NCI-H510A (cell line): ENCODE measurements at places on chromosomes 5 and 9.

- DNase-seq: no peak
Measured at GRCh38 chr9:138028596-138028995, 151.0 kb downstream of the CACNA1B start.

- DNase-seq: no peak
Measured at GRCh38 chr5:130136300-130136699, 232.0 kb downstream of the CHSY3 start.

DNA sequence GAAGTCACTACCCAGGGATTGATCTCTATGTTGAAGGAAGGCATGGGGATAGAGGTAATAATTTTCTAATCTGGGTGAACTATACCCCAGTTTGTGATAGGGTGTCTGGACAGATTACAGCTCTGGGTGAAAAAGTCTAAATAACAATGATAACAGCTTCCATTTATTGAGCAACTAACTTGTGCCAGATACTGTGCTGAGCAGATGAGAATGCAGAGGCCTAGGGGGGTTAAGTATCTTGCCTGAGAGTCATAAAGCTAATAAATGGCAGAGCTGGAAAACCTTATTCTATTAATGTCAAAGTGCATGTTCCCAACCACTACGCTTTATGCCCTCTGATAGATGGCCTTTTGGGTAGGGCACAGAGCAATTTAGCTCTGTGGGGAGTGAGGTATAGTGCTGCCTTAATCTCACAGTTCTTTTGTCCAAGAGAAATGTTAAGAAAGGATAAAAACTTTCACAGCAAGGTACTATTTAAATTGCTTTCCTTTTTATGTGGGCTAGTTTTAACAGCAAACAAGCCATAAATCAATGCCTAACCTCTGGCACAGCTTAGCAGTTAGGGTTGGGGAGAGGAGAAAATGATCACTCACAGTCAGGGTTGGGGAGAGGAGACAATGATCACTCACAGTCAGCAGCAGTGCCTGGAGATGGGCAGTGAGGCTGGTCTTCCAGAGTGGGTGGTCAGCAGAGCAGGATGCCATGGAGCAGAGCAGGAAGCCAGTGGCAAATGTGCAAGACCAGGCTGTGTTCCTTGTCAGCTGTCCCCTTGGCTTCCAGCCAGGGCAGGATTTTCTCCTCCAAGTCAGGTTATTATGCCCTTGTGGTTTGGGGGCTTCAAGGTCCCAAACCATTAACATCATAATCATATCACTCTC, 187.0 kb downstream of the CARTPT start:
- no peak for DNase-seq

DNA sequence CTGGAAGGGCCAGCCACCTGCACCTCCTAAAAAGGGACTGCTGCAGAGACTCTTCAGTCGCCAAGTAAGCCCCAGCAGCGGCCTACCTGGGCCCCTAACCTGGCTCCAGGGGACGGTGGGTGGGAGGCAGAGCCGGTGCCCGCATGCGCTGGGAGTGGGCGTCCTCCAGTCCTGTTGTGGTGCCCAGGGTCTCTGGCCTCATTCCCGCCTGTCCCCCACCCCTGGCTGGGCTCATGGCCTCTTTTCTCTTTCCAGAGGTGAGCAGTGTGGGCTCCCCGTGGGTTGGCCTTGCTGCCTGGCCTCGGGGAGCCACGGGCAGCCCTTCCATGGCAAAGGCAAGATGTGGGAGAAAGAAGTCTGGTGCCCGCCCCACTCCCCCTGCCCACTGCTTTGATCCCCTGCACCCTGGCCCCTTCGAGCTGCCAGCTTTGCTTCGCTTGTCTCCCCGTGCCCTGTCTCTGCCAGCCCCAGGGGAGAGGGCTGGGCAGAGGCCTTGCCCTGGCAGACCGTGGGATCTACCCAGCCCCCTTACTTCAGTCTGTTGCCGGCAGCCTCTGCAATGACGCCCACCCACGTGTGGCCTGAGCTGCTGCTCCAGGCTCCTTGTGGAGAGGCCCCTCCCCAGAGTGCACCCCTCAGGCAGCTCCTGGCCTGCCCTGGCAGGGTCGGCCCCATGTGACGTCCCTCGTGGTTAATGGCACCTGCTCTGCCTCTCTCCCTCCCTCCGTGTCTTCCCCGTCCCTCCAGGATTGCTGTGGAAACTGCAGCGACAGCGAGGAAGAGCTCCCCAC, 5.4 kb upstream of the PRR7 start:
- no peak for DNase-seq

- DNase-seq: no peak
Measured at GRCh38 chr5:82466986-82467561, 188.9 kb upstream of the RPS23 start.

GRCh38 chr9:88747768-88748167, 212.8 kb downstream of the NXNL2 start:
- no peak for DNase-seq

DNA sequence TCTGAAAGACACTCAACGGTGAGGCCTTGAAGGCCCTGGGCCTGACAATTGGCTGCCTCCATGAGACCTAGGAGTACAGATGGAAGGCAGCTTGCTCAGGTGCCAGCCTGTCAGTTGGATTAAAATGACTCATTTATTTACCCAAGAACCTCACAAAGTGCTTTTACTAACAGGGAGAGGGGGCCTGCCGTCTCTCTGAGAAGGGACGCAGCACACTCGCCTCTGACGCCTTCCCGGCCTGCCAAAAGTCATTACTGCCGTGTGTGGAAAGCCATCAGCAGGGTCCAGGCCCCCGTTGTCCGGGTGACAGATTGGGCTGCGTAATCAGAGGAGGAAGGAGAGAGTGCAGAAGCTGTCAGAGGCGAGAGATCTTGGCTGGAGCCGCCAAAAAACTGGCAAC, 32.4 kb downstream of the DDX31 start:
- peak; percentile 27 for DNase-seq

GRCh38 chr9:115777610-115778009, 376.0 kb upstream of the PAPPA start:
- DNase-seq: no peak

- peak; percentile 19 for DNase-seq
Measured at GRCh38 chr9:134071149-134071548, 3.3 kb upstream of the BRD3 start.

- no peak for DNase-seq
Measured at GRCh38 chr5:171663311-171664085, 122.1 kb upstream of the SMIM23 start.

DNA sequence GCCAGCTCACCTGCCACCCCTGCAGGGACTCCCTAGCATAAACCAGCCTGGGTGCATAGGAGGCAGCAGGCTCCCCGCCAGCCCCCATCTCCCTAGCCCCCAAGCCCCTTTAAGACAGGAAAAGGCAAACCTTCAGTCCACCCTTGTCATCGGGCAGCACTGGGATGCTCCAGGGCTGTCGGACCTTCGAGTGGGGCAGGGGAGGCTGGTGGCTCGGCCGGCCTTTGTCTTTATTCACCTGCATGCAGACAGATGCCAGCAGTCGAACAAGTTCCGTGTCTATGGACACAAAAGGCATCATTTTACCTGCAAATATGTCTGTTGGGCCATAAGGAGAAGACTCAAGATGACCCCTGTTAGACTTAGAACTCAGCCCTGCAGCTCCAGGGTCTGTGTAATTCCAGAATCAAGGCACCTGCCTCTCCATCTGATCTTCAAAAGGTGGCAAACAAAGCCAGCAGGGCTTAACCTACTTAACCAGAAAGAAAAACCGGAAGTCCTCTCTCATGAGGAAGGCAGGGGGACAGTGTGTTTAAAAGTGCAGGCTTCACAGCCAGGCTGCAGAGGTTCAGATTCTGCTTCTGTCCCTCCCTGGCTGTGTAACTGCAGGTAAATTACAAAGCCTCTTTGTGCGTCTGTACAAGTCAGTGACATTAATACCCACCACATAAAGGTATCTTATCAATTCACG, 16.2 kb downstream of the ANKS6 start:
- DNase-seq: peak; percentile 42

DNA sequence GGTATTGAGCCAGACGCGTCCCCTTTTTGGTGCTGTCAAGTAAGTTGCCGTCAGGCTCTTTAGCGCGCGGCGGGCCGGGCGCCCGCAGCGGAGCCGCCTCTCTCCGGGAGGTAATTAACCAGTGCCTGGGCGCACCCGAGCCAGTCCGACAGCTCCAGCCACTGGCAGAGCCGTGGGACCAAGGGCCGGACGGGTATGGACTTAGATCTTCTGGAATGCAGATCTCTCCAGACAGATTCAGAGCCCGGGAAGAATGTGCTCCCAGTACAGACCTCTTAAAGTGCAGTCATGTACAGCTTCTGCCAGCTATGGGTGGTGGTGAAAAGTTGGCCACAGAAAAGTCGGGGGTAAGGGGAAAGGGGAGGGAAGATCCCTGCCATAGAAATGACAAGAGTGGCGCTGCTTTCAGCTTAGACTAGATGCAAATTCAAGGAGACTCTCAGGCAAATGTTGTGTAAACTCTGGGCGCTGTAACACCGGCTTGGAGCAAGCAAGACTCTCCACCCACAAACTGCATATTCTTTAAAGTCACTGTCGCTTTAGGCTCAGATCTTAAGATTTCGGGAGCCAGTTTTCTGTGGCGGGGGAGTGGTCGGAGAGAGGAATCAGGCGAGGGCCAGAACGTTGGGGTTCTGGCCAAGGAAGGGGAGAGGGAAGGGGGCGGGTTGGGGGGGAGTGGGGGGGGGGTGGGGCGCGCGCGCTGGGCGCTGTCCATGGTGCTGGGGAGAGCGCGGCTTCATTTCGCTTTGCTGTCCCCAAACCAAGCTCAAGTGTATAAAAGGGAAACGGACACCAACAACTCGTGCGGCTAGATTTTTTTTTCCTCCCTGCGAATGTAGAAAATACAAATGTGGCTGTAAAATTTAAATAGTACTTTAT, 29.2 kb downstream of the NR2F1 start:
- DNase-seq: no peak

GRCh38 chr9:93594041-93594756, 17.8 kb downstream of the PHF2 start:
- no peak for DNase-seq

- DNase-seq: no peak
Measured at GRCh38 chr5:147963436-147963835, 57.1 kb upstream of the C5orf46 start.
